ENCODE measurements at places on chromosomes 16 and 17.

GRCh38 chr16:27225536-27226360, 22.4 kb downstream of the KDM8 start:
- DNase-seq: no peak

GRCh38 chr16:14309906-14310305, 238.8 kb downstream of the MRTFB start:
- no peak for DNase-seq

- DNase-seq: no peak
These were observed 150.3 kb downstream of the AATF start for GRCh38 chr17:37098910-37099664.

GRCh38 chr17:77164483-77165091, 23.8 kb downstream of the SEC14L1 start:
- DNase-seq: no peak

DNA sequence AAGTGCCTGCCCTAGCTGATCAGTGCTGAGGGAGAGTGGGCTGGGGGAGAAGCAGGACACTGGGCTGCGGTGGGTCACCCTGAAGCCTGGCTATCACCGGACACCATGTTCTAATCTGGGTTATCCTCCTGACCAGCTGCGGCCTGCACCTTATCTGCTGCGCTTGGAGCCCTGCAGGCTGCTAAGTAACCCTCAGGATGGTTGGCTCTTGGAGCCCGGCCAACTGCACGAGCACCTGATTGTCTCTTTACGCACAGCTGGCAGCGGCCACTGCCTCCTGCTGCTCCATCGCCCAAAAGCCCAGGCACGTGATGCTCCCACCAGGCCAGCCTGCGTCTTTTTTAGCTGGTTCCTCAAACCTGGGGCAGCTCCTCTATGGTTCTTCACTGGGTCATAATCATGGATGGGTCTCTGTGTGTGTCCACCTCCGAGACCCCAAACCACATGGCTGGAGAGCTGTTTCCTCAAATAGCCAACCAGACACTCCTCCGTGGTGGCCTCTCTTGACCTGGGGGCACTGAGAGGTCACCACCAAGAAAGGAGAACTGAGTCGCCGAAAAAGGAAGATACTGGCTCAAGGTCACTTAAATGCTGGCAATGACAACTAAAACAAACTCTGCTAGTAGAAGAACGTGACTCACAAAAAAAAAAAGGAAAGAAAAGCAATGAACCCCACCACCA, 21.7 kb downstream of the SPHK1 start:
- peak; percentile 93 for DNase-seq

DNA sequence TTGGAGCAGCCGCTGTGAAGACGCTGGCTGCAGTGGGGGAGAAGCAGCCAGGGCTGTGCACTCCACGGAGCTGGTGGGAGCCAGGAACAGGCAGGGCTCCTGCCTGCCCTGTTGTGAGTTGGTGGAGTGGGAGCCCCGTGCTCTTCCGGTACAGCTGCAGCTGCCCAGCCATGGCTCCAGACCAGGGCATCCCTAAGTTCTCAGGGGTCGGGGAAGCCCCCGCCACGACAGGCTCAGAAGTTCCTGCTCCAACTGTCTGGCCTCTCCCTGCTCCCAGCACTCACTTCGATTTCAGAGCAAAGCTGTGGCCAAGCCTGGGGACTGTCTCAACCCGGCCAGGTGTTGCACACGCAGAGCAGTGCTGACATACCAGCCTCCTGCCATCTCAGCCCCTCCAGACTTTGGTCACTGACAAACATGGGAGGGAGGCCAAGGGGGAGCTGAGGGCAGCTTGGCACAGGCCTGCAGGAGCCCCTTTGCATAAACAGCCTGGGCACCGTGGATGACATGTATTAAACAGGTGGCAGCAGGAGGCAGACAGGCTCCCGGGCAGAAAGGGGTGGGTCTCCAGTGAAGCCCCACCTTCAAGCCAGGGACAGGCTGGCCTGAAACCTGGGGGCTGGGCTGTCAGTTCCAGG, 13.9 kb upstream of the KDM8 start:
- DNase-seq: no peak

GRCh38 chr16:3695610-3696369, 21.5 kb downstream of the TRAP1 start:
- peak; percentile 21 for DNase-seq

GRCh38 chr17:35188111-35188510, 6.1 kb downstream of the SLC35G3 start:
- DNase-seq: no peak

- no peak for DNase-seq
These were observed 9.1 kb upstream of the CCL5 start for GRCh38 chr17:35889241-35889640.

GRCh38 chr17:51231999-51232398, 27.9 kb downstream of the MBTD1 start:
- DNase-seq: no peak

DNA sequence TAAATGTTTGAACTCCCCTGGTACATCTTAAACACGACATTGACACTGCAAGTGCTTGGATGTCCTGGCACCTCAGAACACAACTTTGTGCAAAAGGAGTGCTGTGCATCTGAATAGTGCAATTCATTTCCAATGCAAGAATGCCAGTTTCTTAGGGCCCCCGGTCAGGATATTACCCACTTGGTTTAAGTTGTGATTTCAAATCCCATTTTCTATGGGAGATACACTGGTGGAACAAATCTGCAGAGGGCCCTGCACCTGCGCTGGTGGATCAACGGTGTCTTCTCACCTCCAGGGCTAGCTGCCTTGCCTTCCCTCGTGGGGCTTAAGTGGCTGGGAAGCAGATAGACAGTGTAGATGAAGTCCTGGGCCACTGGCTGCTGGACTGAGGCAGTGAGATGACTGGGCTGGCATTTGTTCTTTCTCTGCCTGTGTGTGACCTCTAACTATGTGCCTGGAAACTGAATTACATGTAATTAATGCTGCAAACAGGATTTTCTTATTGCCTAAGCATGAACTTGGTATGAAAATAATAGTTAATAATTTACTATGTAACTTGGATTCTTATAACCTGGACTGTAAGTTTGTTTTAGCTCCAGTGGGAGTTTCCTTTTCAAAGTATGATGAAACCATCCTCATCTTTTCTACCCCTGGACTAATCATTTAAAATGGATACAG, 20.9 kb downstream of the HAPSTR1 start:
- DNase-seq: peak; percentile 33

DNA sequence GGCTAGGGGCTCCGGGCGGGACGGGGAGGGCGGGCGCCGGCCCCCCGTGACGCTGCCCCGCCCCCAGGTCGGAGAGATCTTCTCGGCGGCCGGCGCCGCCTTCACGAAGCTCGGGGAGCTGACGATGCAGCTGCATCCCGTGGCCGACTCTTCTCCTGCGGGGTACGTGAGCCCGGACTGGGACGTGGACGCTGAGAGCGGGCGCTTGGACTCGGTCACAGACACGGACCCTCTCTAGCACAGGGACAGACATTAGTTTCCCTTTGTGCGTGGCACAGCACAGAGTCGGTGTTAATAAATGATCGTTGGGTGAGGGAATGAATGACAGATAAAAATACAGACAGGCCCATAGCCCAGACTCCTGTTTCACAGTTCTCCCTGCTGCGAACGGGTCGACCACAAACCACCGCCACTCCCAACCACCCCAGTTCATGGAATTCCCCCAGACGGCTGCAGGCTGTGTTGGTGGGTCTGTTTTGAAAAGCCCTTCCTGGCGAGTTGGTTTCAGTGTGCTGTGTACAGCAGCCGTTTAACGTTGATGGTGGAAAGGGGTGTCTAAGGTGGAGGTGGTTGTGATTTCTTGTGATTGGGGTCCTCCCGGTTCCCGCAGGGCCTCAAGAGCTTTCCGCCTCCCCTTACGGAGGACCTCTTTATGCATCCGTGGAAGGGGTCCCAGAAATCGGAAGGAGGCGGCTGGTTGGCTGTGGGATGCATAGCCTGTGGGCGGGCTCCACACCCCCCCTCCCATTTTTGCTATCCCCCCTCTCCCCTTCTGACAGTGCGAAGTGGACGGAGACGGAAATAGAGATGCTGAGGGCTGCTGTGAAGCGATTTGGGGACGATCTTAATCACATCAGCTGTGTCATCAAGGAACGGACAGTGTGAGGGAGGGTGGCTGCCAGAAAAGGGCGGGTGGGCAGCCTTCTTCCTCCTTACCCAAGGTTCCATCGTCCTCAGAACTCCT, 2.9 kb downstream of the RNASEK start:
- DNase-seq: peak; percentile 56

DNA sequence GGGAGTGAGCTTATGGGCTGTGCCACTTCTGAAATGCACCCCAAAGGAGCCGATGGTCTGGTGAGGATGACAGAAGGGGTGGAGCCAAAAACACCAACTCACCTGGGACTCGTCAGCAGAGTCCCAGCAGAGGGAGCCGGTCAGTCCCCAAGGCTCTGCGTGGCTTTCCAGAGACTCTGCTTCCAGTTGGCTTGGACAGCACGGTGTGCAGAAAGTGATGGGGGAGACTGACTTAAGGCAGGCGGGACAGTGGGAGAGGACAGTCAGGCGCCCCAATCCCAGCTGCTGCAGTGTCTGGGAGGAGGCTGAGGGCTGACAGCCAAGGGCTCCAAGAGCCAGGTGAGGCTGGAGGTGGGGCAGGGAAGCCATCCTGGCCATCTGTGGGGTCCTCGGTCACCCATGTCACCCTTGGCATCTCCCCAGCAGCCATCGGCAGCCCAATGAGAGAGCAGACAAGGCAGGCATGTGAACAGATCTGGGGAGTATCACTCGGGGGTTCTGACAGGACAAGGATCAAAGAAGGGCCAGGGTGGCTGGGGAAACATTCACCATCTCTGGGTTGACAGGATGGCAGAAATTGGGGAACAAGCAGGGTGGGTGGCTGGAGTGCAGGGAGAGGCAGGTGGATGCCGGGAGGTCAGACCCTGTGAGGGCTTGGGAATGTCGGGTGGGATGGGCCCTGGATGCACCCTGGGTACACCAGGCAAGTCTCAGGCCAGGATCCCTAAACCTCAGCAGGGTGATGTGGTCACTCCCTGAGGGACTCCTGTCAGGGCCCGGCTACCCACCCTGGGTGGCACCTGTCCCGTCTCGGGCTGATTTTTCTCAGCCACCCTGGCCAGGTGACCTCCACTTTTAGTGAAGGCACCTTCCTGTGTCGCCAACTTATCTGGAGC, 8.9 kb upstream of the KRTAP17-1 start:
- peak; percentile 11 for DNase-seq

- DNase-seq: no peak
These were observed 23.9 kb downstream of the CCDC102A start for GRCh38 chr16:57512296-57513001.

- DNase-seq: no peak
These were observed 9.1 kb downstream of the SRCIN1 start for GRCh38 chr17:38596651-38597050.

- no peak for DNase-seq
These were observed 38.9 kb downstream of the AKAP10 start for GRCh38 chr17:19938736-19939135.

DNA sequence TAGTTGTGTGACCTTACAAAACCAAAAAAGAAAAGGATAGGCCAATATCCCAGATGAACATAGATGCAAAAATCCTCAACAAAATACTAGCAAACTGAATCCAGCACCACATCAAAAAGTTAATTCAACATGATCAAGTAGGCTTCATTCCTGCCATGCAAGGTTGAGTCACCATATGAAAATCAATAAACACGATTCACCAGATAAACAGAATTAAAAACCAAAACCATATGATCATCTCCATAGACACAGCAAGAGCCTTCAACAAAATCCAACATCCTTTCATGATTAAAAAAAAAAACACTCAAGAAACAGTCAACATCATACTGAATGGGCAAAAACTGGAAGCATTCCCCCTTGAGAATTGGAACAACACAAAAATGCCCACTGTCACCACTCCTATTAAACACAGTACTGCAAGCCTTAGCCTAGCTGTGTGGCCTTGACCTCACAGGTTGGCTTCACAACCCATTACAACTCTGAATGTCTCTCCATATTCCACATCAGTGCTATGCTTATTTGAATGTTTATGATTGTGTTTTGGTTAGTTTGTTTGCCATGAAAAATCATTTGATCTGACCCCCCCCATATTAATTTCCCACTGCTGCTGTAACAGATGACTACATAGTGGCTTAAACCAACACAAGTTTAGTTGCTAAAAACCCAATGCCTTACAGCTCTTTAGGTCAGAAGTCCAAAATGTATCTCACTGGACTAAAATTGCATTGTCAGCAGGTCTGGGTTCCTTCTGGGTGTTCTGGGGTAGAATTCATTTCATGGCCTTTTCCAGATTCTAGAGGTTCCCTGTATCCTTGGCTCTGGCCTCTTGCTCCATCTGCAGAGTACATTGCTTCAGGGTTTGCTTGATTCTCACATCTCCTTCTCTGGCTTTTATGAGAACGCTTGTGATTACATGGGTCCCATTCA, 257.1 kb upstream of the DYNLRB2 start:
- DNase-seq: no peak

GRCh38 chr17:31397256-31397939, 5.9 kb downstream of the RAB11FIP4 start:
- no peak for DNase-seq

DNA sequence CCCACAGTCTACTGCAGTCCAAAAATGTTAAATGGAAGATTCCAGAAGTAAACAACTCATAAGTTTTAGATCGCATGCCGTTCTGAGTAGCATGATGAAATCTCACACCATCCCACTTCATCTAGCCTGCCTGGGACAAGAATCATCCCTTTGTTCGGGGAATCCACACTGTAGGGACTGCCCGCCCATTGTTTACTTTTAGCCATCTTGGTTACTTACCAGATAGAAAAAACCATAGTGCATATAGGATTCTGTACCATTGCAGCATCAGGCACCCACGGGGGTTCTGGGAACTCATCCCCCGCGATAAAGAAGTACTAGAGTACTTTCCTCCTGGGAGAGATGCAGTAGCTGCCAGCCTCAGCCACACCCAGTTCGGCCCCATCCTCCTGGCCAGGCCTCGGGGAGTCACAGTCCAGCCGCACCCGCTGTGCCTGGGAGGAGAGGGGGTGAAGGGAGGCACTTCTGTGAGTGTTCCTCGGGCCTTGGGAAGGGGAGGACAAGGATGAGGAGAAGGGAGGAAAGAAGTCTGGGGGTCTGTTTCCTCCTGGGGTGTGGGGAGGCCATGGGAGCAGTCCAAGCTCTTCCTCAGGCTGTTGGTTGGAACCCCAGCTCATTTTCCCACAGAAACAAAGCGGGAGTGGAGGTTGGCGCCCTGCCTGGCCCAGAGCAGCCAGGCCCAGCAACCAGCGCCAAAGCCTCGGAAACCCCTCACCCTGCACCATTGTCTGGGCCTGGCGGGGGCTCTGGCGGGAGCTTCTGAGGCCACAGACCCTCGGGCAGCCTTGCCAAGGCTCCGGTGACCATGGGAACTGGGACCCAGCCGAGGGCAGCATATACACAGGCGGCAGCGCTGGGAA, 8.9 kb downstream of the TRIM47 start:
- no peak for DNase-seq

DNA sequence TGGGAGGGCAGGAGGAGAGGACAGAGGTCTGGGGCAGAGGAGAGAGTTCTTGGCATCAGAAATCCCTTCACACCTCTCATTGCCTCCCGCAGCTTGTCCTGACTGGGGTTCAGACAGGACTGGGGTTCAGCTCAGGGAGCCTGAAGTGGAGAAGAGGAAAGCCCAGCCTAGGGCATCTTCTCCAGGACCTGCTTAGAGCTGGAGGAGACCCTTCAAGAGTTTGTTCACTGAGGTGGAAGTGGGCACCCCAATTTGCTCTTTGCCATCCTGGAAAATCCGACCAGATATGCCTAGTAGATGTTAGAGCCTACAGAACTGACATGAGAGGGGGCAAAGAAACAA, 2.0 kb downstream of the HOXB3 start:
- no peak for DNase-seq

GRCh38 chr17:7834542-7834956, 532 bp downstream of the KDM6B start:
- DNase-seq: peak; percentile 68

GRCh38 chr17:6231886-6232731, 161.9 kb downstream of the WSCD1 start:
- no peak for DNase-seq

GRCh38 chr16:56749672-56750491, 20.0 kb downstream of the NUP93 start:
- no peak for DNase-seq

All from erythroblast (primary cell).